ENCODE measurements at places on chromosomes 3 and 15.
A peak's percentile ranks its signal among the peaks of the same experiment; 100 is the strongest.

- DNase-seq = no peak
Observed at GRCh38 chr3:134034005-134034785, 4.5 kb upstream of the SLCO2A1 start.

DNA sequence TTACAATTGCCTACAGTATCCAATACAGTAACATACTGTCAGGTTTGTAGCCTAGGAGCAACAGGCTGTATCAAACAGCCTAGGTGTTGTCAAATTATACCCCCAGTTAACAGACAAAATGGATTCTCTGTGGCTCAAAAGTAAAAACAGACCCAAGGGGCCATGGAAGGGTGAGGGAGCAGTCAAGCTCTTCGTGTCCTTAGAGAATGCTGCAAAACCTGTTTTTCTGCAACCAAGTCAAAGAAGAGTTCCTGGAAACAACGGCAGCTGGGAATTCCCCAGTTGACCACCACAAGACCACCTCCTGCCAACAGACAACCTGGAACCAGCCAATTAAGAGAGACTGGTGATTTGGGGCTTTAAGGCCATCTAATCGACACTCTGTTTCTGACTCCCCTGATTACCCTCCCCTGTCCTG, 11.1 kb upstream of the THUMPD3 start:
- DNase-seq = no peak

GRCh38 chr3:1093217-1093616, 393 bp downstream of the CNTN6 start:
- no peak for DNase-seq

GRCh38 chr15:31255732-31256377, 70.8 kb upstream of the KLF13 start:
- no peak for DNase-seq

DNA sequence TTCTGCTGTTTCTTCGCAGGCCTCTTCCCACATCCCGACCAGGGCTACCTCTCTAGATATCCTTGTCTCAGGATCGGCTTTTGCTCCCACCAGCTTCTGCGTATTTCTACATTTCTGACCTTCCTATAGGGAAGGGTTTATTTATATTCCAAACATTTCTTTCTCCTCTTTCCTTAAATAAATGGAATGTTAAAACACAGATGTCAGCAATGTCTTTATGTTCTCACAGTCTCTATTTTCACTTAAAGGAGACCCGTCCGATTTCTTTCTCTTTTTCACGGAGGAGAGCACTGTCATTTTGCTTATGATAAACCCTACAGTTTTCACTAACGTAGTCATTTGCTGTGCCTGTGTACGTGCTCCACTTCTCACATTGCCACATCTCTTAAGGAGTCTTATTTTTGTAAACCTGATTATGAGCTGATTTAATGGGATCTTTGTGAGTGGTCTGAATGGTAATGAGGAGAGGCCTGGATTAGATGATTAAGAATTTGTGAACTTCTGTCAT, 630 bp downstream of the KIF15 start:
- DNase-seq = no peak

DNA sequence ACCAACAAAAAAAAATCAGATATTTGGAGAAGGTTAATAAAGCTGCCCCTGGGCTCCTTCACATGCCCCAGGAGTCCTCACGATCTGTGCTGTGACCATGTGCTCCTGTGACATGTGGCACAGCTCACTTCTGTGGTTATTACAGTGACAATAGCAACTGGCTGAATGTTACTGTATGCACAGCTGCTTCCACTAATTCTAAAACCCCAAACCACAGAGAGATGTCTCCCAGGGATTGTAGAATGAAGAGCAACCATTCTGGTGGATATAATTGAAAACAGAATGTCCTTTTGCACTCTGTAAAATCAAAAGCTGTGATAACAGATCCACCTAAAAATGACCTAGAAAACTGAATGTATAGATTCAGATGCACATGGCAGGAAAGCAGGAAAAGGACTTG, 489.2 kb upstream of the CNTN4 start:
- DNase-seq = no peak

- no peak for DNase-seq
Observed at GRCh38 chr3:123070510-123070909, 3.7 kb downstream of the PDIA5 start.

DNA sequence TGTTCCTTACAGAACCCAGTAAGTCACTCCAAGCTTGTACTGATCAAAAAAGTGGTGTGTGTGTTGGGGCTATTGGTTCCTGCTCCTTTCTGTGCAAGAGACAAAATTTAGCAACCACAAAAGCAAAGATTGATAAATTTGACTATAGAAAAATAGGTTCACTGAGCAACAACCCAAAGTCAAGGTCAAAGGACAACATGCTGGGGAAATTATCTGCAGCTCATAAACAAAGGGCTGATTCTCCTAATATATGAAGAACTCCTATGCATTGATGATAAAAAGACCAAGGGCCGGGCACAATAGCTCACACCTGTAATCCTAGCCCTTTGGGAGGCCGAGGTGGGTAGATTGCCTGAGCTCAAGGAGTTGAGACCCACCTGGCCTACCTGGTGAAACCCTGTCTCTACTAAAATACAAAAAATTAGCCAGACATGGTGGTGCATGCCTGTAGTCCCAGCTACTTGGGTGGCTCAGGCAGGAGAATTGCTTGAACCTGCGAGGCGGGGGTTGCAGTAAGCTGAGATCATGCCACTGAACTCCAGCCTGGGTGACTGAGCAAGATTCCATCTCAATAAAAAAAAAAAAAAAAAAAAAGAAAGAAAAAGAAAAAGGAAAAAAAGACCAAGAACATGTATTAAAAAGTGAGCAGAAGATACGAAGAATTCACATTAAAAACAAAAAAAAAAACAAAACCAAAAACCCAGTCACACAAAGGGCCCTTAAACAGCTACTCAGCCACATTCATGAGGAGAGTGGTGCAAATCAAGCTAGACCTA, 29.8 kb downstream of the PPCDC start:
- no peak for DNase-seq

- DNase-seq = no peak
Observed at GRCh38 chr3:154071146-154071545, 50.0 kb upstream of the ARHGEF26 start.

DNA sequence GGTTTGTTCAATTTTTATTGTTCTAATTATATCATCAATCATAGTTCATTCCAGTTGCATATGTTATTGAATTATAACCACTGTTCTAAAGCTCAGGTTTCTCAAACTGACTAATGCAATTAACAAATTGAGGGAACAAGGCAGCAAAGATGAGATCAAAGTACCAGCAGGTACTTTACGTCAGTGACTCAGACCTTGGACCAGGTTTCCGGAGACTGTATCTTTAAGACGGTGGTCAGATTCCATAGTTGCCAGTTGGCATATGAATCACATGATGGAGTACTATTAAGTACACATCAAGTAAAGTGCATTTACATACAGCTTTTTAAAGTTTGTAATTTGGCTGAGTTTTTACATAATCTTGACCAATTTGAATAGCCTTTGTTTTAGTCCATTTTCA, 583.6 kb upstream of the ROBO2 start:
- DNase-seq = no peak

- DNase-seq = no peak
Observed at GRCh38 chr15:62989366-62990055, 53.0 kb upstream of the TPM1 start.

DNA sequence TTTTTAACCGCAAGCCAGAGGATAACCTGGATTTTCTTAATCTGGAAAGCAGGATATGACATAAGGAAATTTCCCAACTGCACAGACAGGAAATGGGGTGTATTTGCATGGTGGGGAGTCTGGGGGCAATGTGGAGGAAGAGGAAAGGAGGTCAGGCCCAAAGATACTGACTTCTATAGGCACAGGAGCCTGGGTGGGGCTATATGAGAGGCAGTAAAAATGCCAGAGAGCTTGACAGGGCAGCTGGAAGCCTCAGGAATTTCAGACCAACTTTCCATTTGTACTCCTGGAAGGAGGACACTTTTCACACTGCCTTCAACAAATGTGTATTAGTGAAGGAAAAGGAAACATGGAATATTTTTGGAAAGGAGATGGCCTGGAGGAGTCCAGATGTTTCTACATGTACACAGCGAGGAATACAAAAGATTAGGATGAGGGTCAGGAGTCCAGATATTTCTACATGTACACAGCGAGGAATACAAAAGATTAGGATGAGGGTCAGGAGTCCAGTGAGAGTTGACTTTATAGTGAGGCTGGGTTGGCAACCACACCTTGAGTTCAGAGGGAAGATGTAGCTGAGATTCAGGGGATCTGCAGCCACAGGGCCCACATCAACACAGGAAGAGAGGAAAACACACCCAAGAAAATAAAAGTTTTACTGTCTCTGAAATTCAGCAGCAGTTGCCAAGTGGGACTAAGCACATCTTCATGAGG, 111.9 kb upstream of the PTPRG start:
- no peak for DNase-seq

- DNase-seq = no peak
Observed at GRCh38 chr3:89179355-89180001, 72.1 kb downstream of the EPHA3 start.

DNA sequence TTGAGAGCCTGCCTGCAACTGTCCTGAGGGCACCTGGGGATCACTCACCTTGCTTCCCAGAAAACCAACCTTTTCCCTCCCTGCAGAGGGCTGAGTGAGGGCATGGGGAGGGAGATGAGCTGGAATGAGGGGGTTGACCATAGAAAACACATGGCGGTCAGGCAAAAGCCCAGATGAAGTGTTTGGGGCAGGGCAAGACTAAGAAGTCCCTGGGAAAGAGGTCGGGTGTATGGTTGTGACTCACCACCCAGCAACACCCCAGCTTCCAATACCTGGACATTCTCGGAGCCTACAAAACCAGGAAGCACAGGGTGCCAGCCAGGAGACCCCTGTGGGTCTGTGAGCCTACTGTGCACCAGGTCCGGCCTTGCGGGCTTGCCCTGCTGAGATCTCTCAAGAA, 95.3 kb upstream of the ATP2B2 start:
- DNase-seq = no peak

- DNase-seq = no peak
Observed at GRCh38 chr3:160768031-160768430, 12.0 kb downstream of the PPM1L start.

GRCh38 chr3:185837414-185837813, 12.6 kb upstream of the IGF2BP2 start:
- peak; percentile 25 for DNase-seq

DNA sequence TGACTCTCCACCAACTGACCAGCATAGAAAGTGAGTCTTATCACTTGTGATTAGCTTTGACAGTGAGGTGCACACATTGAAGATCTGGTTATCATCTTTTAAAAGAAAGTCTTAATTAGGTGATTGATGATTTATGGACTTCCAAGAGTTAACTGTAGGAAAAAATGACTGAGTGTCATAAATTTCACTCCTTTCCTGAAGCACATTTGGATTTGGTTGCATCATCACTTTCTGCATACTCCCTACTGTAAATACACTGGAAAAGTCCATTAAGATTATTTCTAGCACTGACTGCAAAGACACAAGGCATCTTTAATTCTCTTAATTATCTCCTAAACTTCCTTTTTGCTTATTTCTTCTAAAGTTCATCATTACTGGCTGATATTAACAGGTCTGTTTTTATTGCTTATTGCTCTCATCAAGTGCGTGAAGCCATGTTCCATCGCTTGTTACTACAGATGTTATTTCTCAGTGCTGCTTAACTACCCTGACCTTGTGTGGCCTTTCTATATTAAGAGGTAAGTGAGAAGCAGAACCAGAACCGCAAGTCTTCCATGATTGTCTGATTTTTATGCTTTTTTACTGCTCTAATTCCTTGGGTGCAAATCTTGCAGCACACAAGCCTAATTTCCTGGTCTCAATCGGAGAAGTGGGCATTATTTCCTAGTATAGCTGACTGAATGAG, 153.2 kb downstream of the MEIS2 start:
- no peak for DNase-seq

DNA sequence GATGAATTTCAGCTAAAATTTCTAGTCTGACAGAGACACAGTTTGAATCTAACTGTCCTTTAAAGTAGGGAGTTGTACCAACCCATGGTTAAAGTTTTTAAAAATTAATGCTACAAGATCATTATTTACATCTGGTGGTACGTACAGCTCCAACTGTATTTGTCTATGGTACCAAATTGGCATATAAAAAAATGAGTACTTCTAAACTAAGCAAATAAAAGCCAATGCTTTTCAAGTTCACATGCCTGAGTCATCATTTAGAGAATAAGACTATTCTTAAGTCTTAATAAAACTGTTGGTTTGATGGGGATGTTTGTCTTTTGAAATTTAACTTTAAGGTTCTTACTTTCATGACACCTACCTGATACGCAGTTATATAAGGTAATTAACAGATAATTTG, 21.0 kb upstream of the IFT57 start:
- DNase-seq = peak; percentile 80

DNA sequence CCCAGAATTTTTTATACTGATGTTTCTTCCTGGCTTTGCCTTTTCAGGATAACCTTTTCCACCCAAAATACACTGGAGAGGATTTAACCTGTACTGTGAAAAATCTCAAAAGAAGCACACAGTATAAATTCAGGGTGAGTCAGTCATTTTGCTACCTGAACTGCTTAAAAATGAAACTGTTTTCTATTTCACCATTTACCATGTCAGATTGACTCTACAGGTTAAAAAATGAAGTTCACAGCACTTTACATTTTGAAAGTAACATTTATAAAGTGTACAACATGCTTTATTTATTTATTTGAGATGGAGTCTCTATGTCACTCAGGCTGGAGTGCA, 115.2 kb downstream of the GHSR start:
- DNase-seq = no peak

- DNase-seq = no peak
Observed at GRCh38 chr3:150721285-150722130, 17.8 kb upstream of the ERICH6 start.

DNA sequence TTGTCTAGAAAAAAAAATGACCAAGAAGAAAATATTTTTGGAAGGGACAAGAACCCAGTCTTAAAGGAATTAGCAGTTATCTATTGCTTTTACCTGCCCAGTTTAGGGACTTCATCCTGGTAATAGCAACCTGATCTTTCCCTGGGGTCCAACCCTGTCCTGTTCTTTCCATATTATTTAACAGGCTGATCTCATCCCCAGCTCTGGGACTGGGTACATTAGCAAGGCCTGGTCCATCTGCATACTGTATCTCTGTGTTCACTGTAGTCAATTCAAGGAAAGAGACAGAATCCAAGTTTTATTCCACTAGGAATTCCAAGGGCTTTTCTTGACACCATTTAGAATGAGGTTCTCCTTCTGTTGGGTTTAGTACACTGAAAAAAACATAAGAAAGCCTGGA, 191.7 kb upstream of the GADL1 start:
- DNase-seq = no peak

GRCh38 chr15:48967336-48967735, 3.6 kb upstream of the SHC4 start:
- DNase-seq = no peak

GRCh38 chr15:57382215-57382614, 5.9 kb downstream of the CGNL1 start:
- DNase-seq = peak; percentile 61

- no peak for DNase-seq
Observed at GRCh38 chr15:82828075-82828474, 18.6 kb downstream of the WHAMM start.

DNA sequence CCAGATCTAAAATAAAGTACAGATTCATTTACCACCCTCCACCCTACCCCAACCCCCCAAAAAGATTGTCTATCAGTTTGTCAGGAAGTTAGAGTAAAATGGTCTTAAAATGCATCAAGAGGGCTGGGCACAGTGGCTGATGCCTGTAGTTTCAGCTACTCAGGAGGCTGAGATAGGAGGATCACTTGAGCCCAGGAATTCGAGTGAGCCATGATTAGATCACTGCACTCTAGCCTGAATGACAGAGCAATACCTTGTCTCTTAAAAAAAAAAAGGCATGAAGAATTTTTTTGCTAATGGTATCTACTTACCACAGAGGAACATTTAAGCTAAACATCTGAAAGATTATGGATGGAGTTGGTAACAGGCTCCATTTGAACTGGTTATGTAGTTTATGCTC, 71.0 kb downstream of the RBM6 start:
- no peak for DNase-seq

GRCh38 chr3:167930453-167930852, 165.3 kb downstream of the GOLIM4 start:
- DNase-seq = no peak
